Cerebellar cortex (tissue), 1 donor: ENCODE measurements at places on chromosomes 2 and 18.

DNA sequence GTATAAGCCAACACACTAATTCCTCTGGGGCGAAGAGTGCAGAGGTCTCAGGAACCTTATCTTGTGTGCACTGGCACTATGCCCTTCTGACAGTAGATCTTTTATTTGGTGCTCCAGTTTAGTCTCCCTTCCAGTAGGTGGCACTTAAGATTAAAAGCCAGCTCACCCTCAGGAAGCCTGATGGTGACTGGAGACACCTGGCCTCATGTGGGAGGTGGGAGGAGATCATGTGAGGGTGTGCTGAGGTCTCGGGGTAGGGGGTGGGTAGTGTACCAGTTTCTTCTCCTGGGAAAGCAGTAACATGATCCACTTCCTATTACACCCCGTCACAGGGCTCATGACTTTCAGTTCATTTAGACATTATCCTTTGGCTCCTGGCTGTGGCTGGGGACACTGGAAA, 654.9 kb downstream of the ADCYAP1 start:
- DNase-seq, result no peak

DNA sequence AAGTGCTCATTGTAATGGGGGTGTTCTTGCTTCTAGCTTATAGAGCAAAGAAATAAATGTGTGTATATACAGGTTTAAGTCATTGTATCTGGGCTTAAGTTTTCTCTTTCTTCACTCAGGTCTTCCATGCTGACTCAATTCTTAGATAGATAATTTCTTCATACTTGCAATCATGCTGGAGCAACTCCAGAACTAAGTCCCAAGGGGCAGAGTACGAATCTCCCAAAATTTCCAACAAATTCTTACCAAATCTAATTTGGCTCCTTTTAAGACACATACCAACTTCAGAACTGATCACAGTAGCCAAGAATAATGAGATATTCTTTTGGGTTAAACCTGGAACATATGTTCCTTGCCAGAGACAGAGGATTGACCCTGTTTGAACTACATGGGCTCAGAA, 4.3 kb upstream of the SPAG16 start:
- DNase-seq, result no peak

DNA sequence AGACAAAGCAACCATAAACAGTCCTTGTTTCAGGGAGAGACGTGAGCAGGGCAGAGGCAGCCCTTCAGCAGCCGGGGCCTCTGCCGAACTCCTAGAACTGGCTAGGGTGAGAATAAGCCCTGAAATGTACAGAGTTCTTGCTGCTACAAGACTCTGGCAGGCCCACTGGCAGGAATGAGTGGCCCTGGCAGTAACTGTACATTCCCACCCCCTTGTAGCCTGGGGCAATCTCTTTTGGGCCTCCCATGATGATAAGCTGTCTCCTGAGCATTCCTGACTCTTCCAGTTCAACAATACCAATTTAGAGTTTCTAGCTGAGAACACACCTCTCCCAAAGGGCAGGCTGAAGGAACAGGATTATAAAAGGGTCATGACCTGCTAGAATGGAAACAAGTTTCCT, 54.3 kb downstream of the HAUS1 start:
- peak; percentile 79 for DNase-seq

- no peak for DNase-seq
Observed at GRCh38 chr2:170047331-170048065, 130.4 kb upstream of the MYO3B start.

- no peak for DNase-seq
Observed at GRCh38 chr2:8595811-8596600, 85.8 kb upstream of the ID2 start.

GRCh38 chr2:37623406-37623805, 48.0 kb downstream of the CDC42EP3 start:
- no peak for DNase-seq

- no peak for DNase-seq
Observed at GRCh38 chr18:1050012-1050657, 145.5 kb downstream of the ADCYAP1 start.

DNA sequence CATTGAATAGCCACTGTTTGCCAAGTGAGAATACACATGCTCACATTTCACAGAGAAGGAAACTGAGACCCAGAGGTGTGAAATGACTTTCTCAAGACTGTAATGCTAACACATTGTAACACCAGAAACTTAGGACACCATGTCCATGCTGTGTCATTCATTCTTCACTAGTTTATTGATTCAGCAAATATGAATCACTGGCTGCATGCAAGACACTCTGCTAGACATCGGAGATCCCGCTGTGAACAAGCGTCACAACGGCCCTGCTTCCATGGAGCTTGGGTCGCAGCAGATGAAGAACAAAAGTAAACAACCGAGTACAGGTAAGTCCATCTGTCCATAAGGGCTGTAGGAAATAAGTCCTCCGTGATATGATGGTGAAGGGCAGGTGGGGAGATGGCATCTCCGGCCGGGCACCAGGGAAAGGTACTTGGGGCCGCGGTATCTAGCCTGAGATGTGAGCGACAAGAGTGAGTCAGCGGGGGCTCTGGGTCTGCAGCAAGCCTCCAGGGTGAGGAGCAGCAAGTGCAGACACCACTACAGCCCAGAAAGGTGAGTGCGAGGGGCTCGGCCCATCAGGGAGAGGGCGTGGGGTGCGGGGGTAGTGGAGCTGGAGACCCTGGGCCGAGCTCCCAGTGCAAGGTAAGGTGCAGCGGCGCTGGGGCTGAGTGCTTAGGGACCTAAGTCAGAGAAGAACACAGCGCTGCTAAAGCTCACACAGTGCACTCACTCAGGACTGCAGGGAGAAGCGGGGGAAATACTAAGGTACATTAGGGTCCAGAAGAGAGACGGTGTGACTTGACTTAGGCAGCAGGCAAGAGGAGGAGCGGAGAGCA, 391.2 kb downstream of the FBXO15 start:
- DNase-seq, result no peak

GRCh38 chr18:424071-424661, 76.3 kb downstream of the COLEC12 start:
- no peak for DNase-seq

- peak; percentile 25 for DNase-seq
Observed at GRCh38 chr2:156340804-156341451, 8.4 kb upstream of the NR4A2 start.

DNA sequence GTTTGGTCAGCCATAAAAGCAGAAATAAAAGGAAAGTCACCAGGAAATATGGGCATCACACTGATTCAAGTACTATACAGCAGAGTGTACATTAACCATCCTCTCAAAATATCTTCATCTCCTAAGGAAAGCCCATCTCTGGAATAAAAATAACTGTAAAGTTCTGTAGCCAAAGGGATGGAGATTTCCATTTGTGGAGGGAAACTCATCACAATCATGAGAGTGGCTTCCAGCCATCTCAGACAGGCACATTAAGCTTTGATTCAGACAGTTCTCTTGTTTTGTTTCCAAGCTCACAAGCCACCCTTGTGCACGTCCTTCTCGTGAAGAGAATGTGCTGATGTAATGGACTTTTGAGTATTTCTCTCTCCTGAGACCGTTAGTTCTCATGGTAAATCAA, 695.5 kb downstream of the LRRTM4 start:
- DNase-seq, result no peak

DNA sequence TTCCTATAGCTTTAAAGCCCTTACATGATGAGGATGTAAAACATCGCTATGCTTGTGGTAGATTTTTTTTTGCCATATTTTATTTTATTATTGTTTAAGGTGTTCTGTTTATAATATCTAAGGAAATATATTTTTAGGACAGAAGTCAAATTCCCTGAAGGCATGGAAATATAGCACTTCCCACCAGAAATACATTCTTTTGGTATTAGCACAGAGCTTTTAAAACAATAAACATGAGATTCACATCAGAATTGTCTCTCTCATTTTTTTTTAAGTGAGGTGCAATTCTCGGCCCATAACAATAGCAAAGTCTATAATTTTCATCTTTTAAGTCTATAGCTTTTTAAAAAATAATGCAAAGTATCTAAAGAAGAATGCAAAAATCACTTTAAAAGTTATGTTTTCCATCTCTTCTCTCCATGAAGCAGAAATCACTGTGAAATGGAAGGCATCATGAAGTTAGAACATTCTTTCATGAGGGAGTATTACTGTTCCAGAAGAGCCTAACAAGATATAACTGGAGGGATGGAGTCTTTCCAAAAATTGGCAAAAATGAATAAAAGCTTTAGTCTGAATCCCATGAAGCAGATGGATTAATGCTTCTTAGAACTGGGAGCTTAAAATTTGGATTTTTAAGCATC, 283.6 kb upstream of the TRIB2 start:
- DNase-seq, result no peak

GRCh38 chr2:140462990-140463389, 1667.8 kb downstream of the LRP1B start:
- DNase-seq, result no peak

DNA sequence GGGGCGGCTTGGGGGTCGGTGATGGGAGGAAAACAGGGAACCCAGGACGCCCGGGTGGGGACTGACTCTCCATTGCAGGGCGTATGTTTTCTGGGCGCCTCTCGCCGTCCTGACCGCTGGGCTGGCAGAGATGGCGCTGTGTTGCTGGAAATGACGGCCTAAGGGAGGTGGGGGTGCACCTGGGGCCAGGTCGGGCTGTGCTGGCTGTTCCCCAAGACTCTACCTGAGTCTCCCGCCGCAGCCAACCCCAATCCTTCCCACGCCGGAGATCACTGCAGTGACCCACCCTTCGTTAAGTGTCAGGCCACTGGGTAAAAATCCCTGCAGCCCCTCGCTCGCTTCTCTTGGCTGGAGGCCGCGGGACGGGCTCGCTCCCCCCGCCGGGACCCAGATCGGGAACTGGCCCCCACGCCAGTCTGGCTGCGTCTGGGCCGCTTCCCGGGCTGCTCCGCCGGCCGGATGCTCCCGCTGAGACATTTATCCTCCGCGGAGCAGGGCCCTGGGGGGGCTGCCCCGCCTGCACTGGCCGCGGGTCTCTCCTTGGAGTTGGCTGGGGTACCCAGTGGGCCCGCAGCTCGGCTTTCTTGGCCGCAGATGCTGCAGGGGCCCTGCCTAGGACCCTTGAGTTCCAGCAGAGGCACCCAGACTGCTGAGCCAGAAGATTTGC, 7.8 kb upstream of the ARMC9 start:
- DNase-seq, result peak; percentile 49
